ENCODE measurements at places on chromosomes 4 and X.

GRCh38 chrX:11215191-11215921, 77.9 kb upstream of the AMELX start:
- DNase-seq: no peak

DNA sequence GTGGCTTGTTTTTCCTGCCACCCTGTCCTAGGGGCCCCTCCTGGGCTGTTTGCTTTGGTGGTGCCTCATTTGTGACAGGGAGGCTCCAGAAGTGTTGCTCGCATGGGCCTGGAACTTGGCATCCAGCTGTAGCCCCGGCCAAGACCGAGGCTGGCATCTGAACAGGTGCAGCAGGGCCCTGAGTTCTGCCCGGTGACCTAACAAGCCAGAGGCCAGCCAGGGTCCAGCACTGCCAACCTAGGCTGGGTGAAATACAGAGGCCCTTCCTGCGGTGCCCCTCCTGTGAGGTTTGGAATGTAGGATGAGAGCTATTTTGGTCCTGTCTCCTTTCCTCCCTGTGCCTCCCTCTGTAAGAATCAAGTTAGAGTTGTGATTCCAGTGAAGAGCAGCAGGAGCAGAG, 58.5 kb downstream of the STARD8 start:
- DNase-seq: no peak

DNA sequence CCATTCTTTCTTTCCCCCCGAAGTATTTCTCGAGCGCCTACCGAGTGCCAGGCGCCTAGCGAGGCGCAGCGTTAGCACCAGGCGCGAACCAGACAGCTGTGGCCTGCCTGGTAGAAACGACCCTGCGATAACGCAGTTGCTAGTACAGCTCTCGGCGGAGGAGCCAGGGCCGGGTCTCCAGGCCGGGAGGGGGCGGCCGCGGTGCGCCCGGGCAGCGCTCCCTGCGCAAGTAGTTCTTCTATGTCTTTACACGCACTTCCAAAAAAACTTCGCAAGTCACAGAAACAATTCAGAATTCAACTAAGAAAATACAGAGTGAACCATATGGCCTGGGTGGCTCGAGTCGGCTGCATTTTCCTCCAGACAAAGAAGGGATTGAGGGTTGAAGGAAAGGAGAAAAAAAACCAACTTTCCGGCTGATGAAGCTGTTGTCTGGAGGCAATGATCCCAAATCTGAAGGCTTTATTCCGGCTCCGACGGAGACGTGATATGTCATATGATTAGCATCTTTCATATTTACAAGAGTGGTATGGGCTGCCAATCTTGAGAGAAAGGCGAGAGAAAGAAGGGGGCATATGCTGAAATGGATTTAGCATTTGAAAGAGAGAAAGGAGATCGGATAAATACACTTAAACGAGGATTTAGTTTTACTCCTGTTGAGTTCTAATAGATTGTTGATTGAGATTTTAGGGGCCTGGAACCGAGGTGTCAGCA, 7.2 kb upstream of the NEUROG2 start:
- no peak for DNase-seq

DNA sequence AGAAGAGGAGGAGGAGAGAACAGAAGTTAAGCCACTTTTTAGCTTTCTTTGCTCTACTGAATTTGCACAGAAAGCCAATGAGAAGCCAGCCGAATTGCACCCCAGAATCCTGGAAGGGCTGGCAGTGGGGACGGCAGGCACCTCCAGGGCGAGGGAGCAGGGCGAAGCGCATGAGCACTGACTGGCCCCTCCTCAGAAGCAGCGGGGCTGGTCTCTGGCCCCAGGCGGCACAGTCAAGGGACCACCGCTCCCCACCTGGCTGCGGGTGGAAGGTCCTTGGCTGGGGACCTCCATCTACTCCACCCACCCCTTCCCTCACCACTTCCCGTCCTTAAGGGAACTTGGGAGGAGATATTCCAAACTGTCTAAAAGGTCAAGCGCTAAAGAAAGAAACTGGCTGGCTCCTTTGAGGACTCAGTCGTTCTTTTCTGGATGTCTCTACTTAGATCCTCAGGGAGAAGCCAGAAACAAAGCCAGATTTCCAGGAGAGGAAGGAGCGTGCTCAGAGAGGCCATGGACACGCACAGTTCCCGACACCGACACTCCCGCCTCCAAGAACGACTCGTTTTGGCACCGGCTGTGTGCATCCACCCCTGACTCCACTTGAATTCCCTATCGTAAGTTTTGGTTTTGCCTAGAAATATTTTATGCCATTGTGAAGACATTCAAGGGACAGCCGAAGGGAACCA, 59.5 kb upstream of the CRMP1 start:
- no peak for DNase-seq

DNA sequence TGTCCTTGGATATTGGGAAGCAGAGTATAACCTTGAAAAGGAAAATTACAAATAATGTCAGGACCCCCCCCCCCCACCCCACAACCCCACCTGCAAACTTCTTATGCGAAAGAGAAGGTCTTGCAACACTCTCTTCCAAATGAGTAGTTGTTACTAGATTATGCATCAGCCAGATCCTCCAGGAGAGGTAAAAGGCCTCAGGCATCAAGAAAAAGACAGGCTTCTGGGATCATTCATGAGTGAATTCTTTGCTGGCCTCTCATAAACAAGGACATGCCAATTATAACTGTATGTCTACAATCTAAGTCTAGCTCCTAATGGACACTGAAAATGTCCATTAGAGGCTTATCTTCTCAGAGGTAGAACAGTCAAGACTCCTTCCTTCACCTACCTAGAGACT, 1443.3 kb downstream of the RAPGEF2 start:
- DNase-seq: no peak

- DNase-seq: no peak
These were observed 209.7 kb upstream of the RADX start for GRCh38 chrX:106401965-106402559.

All from NCI-H748 treated with DMSO at 0.1 percent for 48 hours (cell line).